ENCODE measurements at places on chromosomes 13 and 19.
A peak's percentile ranks its signal among the peaks of the same experiment; 100 is the strongest.

DNA sequence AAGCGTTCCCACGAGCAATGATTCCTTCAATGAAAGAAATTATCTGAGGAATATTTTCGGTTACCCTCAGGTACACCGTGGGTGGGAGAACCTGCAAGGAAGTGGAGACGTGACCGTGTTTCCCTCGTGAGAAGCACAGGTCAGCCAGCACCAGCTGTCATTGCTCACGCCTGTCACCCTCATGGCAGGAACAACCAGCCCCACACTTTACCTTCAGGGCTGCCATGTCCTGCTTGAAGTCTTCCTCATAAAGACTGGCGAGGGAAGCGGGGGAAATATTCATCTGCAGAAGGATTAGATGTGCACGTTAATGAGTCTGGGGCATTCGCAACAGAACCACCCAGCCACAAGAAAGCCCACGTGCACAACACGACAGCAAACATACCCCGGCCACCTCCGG, 18.2 kb downstream of the CARS2 start:
- no peak for DNase-seq

GRCh38 chr13:28679628-28680027, 20.7 kb downstream of the POMP start:
- no peak for DNase-seq

GRCh38 chr13:23799945-23800344, 89.3 kb downstream of the MIPEP start:
- no peak for DNase-seq

DNA sequence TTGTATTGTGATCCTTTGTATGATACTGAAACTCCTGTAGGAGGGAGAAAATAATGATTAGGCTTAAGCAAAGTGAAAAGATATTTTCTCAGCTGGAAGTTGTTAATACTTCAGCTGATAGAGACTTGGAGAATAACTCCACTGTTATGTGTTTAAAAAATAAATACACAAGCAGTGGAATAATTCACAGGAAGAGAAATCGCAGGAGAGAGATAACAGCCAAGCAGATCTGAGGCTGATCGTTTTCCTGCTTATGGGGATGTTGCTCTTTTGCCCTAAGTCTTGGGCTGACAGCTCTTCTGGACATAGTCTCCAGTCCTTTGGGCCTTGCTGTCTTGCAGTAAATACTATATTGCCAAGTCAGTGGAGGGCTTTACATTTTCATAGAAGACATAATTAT, 93.3 kb downstream of the OLFM4 start:
- no peak for DNase-seq

DNA sequence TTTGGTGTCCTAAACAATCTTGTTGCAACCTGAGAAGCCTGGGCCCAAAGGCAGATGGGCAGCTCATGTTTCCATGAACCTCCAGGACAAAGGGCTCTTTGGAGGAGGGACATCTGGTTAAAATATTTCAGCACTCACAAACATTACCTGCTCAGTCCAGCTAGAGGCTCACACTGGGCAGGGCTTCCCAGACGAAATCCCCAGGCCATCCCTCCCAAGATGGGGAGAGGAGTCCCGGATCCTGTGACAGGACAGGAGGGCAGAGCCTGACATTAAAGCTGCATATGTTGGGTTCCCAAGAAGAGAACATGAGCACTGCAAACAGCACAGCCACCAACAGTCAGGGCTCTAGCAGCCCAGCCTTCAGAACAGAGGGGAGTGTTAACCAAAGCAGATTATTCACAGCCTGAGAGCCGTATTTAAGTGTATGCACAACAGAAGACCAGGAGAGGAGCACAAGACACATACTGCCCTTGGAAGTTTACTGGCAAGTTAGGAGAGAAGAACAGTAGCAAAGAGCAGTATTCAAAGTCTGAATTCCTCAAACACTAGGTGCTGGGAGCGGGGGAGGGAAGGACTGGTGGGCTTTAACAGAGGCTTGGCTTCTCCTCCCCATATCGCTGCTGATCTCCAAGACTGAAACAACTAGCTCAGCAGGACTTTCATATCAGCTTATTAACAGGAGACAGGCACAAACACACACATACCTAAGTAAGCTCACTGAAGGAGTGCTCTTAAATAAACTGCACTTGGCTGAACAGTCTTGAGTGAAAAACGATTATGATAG, 12.3 kb downstream of the ATP7B start:
- DNase-seq: no peak

DNA sequence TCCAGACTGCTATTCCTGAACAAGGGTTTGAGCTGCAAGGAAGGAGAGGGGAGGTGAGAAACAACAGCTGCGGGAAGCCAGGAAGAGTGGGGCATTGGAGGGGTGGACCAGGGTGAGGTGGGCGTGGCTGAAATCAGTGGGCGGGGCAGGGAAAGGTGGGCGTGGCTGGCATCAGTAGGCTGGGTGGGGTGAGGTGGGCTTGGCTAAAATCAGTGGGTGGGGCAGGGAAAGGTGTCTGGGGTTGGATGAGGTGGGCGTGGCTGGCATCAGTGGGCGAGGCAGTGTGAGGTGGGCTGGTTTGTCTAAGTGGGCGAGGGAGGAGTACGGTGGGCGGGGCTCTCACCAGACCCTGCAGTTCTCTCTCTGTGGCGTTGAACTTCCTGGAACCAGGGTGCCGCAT, 87.6 kb downstream of the MUC16 start:
- DNase-seq: no peak

- no peak for DNase-seq
These were observed 1.3 kb upstream of the GJB2 start for GRCh38 chr13:20193907-20194631.

- DNase-seq: no peak
These were observed 6.9 kb upstream of the RETN start for GRCh38 chr19:7661744-7662538.

GRCh38 chr13:95535243-95535642, 17.3 kb upstream of the CLDN10 start:
- no peak for DNase-seq

GRCh38 chr13:23557043-23557442, 13.2 kb upstream of the TNFRSF19 start:
- DNase-seq: no peak

GRCh38 chr13:89695343-89696257, 1651.9 kb upstream of the MIR17HG start:
- no peak for DNase-seq

GRCh38 chr19:30064348-30064699, 122.3 kb downstream of the URI1 start:
- no peak for DNase-seq

- no peak for DNase-seq
These were observed 74.3 kb downstream of the CRYL1 start for GRCh38 chr13:20451397-20451796.

GRCh38 chr13:41916173-41916954, 44.5 kb downstream of the VWA8 start:
- DNase-seq: no peak

- no peak for DNase-seq
These were observed 50.0 kb upstream of the POSTN start for GRCh38 chr13:37648609-37649008.

DNA sequence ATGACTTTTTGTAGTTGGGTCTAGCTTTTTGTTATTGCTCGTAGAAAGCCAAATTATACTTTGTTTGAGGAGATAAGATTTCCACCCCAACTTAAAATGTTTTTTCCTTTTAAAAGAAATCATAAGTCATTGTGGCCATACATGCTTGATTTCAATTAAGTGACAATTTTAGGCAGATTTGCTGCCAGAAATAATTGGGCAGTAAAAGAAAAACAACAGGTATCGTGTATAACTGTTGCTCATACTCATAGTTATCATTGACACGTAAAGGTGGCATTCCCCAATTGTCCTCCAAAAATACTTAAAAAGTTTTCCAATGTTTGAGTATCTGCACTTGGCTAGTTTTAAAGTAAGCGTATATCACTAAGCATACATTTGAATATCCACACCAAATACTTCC, 313.0 kb downstream of the TEX29 start:
- no peak for DNase-seq

GRCh38 chr13:38417727-38418126, 68.1 kb downstream of the UFM1 start:
- no peak for DNase-seq

DNA sequence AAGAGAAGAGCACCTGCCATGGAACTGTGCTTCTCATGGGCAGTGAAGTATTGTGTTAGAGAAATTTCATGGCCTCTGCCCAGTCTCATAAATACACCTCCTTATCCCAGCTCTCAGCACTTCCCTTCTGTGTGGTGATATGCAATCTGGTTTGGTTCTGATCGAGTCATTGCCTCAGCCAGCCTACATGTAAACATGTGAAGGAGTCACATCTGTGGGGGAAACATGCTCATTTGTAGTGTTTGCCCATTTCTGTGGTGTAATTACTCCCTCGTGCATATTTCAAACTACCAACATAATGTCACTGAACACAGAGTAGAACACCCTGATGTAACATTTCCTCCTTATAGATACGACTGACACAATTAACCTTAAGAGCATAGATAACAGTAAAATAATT, 183.0 kb downstream of the DCT start:
- DNase-seq: no peak

DNA sequence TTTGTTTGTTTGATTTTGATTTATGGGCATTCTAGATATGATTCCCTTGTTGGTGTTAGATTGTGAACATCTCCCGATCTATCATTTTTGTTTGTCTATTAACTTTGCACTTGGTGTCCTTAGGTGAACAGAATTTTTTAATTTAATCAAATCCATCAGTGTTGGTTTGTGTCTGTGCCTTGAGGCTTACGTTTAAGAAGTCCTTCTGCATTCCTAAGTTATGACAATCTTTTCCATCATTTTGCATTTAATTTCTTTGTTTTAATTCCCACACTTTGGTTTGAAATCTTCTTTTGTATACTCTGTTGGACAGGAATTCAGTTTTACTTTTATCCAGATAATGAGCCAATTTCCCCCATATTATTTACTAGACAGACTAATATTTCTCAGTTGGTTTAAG, 421.7 kb downstream of the HS6ST3 start:
- no peak for DNase-seq

DNA sequence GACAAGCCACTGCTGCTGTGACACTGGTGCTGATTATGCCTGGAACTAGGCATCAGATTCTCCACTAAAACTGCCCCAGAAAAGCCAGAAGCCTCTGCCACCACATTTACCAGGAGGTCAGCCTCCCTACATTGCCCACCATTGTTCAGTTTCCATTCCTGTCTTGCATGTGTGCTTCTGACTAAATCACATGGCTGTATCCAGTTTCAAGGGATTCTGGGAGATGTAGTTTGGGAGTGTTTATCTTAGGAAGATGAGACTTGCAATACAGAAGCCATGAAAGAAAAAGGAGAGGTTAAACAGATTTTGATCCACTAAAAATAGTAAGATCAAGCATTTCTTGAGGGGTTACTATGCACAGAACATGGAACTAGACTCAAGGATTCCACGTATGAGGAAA, 40.7 kb upstream of the SERPINE3 start:
- no peak for DNase-seq

DNA sequence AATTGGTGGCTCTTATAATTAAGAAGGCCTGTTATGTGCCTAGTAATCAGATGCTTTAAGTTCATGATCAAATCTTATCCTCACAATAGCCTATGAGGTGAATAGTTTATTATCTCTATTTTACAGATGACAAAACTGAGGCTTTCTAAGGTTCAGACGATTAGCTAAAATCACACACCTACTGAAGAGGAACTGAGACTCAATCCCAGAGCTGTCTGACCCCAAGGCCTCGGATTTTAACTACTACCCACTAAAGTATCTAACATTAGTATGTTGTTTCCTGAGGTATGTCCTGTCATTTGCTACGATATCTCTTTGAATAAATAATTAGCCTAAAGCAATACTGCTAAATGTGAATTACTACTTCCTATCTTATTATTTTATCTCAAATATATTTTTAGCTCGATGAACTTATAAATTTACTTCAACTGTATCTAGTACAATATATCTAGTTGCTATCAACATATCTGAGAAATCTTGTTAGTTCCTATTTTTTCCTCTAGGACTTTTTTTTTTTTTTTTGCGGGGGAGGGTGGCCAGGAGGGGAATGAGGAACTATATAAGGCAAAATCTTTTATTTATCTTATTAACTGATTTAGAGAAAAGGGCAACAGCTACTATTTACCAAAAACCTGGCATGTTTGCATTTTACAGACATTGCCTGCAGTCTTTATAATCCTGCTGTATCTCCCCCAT, 118.5 kb downstream of the ABCC4 start:
- DNase-seq: no peak

DNA sequence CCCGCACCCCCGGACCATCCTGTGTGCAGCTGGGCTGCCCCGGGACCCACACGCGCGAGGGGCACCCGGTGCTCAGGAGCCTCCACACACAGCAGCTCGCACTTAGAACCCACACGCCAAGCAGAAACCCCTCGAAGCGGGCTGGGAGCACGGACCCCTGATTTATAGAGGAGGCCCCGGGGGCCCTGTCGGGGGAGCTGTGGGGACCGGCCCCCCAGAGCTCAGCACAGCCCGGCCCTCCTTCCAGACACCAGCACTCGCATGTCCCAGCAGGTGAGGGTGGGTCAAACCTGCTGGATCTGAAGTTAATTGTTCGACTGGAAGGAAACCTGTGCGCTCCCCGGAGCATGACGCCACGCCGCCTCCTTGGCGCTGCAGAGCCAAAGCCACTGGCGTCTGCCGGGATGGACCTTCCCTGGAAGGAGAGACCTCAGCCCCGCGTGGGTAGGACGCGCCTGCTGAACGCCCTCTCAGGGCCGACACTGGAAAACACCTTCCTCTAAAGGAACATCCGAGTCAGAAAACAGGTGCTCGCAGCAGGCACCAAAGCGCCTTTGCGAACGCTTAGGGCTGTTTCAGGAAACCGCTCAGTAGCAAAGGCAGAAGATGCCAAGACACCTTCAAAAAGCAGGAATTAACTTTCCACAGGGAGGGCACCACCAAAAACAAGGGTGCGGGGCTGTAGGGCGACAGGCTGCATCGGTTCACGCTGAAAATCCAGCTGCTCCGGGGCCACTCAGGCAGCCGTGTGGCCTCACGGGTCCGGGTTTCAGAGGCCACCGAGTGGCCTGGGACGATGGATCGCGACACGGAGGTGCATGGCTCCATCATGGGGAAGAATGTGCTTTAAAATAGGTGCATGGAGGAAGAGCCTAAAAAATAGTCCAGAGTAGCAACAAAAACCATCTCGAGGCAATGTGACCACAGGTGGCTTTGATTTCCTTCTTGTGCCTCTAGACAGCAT, 37.8 kb upstream of the GRTP1 start:
- DNase-seq: no peak

DNA sequence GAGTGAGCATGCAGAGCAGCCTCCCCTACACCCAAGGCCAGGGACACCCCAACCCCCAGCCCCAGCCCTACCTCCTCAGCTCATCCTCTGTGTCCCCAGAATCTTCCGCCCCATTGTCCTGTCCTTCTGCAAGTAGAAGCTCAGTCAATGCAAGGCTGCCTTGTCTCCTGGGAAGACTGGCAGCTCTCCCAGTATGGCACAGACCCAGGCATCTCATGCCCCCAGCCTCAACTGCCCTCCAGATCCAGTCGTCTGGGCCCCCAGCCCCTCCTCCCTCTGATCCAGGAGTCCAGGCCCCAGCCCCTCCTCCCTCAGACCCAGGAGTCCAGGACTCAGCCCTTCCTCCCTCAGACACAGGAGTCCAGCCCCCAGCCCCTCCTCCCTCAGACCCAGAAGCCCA, 13.0 kb downstream of the ZNF575 start:
- DNase-seq: peak; percentile 11

- no peak for DNase-seq
These were observed 6.9 kb upstream of the CYSLTR2 start for GRCh38 chr13:48646791-48647190.

- no peak for DNase-seq
These were observed 69.2 kb downstream of the TEX26 start for GRCh38 chr13:31001647-31002046.

GRCh38 chr13:44797685-44798084, 191.6 kb downstream of the NUFIP1 start:
- no peak for DNase-seq

All from anterior cingulate cortex (tissue), 58 donors.